ENCODE measurements at places on chromosomes 5 and 9.

DNA sequence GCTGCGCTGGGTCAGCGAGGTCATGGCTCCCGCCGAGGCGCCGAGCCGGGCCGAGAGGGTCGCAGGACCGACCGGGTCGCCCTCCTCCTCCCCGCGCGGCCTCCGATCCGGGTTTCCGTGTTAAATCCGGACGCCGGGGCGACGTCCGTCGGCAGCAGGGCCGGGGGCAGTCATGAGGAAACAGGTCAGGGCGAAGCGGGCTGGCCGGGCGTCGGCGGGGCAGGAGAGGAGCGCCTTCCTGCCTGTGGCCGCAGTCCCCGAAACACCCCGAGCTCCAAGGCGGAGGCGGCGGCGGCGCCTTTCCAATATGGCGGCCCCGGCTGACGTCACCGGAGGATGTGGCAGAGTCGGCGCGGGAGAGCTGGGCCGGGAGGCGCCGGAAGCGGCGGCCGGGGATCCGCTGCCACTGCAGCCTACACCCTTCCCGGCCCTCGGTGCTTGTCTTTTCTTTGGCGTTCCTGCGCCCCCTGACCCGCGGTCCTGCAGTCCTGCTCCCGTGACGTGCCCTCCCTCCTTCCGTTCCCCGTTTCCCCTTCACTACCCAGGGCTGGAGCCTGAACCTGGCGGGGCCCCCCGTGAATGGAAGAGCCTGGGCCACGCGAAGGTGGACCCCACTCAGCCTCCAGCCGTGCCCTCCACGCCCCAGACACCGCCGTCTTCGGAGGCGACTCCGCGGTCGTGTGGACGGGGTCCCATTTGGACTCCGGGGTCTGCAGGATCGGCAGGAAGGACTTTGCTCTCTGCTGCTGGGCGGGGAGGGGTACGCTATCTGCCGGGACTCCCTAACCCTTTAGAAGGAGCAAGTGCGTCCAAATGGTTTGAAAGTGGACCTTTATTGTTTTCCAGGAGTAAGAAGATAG is at the start of gene GOLPH3:
GOLPH3 (minus strand) TSS at position 309 of the 860 bp plus-strand sequence; CDS start at position 24, 285 bp downstream.
- DNase-seq: peak; percentile 90

DNA sequence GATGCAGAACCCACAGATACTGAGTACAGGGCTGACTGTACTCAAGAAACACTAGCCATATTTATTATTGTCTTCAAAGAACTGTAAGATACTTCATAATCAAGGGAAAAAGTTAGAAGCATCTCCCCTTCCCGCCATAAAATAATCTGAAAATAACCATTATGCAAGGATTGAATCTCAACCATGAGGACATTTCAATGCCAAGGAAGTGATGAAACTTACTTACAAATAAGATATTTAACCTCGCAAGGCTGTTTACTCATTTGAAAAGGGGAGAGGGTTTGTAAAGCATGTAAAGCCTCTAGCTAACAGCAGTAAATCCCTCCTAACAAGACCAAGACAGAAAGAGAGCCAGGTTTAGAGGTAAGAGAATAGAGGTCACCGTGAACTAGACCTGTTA is 6.3 kb downstream of the MYO10 start:
- DNase-seq: no peak

- DNase-seq: no peak
Observed at GRCh38 chr9:86672966-86673365, 274.3 kb downstream of the GAS1 start.

DNA sequence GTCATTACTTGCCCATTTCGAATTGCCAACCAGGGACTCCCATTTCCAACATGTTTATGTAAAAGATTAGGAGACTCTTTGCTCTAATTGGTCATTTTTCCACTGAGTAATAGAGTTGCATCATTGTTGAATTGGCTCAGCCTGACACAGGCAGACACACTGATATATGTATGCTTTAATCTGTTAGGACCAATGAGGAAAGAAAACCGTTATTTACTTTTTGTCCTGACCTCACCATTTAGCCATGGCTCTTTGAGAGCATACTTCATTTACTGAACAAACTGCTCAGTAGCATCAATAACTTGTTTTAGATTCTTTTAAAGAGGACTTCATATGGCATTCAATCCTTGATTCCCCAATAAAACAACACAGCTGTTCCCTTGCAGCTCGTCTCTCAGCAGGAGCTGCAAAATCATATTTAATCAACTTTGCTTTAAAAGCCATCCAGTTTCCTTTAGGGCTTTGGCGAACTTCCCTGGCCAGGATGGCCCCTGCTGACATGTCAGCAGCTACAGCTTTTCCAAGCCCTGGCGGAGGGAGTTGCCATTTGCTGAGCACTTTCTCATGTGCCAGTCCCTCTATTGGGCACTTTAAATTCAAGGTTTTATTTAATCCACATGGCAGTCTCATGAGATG is 251.5 kb upstream of the TNC start:
- no peak for DNase-seq

DNA sequence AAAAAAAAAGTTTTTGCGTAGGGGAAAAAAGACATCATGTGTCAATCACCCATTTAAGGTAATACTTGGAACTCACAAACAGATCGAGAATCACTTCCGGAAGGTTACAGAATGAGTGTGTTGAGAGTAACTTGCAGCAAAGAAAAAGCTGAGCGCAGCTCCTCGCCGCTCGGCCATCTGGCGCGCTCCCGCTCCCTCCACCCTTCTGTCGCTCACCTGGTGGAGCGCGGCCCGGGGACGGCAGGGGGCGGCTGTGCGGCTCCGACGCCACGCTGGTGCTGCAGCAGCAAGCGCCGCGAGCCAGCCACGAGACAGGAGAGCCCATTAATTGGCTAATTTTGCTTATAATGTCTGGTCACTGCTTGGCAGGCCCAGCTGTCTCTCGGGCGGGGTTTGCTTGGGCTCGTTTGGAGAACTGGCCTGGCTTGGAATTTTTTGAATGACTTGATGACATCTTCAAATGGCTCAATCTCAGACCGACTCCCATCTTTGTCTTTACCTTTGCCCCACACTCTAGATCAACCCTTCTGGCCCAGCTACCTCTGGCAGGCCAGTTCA is 601.8 kb downstream of the CCDC171 start:
- peak; percentile 28 for DNase-seq

GRCh38 chr5:142748568-142749249 is 21.5 kb upstream of the ARHGAP26 start:
- DNase-seq: peak; percentile 24

DNA sequence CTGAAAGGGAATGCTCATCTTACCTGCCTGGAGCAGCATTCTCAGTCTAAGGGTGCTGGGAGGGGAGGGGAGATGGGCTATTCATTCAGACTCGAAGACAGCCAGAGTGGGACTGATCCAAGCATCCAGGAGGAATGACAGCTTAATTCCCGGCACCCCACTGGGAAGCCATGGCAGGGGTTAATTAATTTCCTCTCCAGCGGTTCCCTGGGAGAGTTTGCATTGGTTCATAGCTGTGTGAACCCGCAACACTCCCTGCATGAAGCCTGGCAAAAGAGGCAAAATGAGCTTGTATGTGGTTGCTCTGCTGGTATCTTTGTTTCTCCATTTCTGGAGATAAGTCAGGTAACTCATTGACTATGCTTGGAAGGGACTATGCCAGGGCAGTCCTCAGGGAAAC is 401.0 kb upstream of the SLC24A2 start:
- no peak for DNase-seq

DNA sequence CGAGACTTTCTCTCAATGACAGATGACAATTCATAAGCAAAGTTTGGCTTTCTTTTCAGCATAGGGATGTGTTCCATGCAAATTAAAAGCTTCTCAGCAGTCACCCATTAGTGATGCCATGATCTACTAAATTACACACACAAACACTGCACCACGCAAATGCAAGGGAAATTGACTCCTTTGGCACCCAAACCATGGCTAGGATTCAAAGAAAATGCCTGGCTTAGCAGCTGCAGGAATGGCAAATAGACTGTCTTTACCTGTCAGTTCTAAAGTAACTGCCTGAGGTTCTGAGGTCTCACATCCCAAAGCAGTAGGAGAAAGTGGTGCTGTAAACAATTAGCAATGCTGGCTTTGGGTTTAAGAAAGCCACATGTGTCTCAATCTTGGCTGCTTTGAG is 108.6 kb upstream of the ATP10B start:
- DNase-seq: no peak

GRCh38 chr9:113254991-113255390 is 20.4 kb downstream of the CDC26 start:
- DNase-seq: no peak

DNA sequence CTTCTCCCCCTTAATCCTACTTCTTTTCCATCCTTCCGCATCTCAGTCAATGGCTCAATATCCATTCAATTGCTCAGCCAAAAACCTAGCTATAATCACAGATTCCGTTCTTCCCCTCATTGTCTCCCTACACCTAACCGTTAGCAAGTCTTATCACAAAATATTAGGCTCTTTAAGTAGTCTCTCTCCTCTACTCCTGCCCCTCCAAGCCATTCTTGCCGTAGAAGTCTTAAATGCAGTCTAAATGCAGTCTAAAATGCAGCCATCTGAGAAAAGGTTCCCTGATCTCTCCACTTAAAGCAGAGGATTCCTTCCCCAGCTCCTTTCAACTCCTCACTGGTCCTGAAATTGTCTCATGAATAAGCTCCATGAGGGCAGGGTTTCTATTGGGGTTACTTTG is 57.8 kb downstream of the ELL2 start:
- no peak for DNase-seq

DNA sequence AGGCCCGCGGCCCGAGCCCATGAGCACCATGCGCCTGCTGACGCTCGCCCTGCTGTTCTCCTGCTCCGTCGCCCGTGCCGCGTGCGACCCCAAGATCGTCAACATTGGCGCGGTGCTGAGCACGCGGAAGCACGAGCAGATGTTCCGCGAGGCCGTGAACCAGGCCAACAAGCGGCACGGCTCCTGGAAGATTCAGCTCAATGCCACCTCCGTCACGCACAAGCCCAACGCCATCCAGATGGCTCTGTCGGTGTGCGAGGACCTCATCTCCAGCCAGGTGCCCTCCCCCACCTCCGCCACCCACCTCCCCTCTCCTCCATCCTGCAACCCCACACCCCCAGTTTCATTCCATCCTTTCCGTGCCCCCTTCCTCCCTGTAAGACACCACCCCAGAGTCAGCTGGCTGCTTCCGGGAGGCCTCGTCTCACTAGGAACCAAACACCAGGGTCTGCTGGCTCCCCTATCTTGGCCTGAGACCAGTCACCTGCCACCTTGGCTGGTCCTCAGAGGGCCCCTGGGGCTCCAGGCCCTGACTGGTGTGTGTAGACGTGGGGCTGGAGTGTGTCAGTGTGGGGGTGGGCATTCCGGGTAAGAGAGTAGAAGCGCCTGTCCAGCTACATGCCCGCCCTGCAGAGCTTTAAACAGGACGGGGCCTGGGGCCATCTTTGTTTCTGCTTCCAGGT is 655 bp downstream of the GRIN1 start:
- no peak for DNase-seq

DNA sequence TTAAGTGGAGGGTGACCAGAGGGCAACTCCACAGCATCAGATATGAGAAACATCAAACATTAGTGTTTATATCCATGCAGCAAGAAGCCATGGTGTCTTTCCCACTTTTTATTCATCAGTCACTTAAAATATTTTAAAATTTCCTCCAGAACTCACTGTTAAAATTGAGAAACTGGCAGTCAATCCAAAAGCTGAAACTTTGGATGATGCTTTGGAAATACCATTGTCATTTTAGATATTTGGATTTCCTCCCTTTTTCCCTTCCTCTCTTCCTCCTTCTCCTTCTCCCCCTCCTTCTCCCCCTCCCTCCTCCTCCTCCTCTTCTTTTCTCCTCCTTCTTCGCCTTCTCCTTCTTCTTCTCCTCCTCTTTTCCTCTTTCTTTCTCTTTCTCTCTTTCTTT is 33.1 kb upstream of the NTRK2 start:
- DNase-seq: no peak

DNA sequence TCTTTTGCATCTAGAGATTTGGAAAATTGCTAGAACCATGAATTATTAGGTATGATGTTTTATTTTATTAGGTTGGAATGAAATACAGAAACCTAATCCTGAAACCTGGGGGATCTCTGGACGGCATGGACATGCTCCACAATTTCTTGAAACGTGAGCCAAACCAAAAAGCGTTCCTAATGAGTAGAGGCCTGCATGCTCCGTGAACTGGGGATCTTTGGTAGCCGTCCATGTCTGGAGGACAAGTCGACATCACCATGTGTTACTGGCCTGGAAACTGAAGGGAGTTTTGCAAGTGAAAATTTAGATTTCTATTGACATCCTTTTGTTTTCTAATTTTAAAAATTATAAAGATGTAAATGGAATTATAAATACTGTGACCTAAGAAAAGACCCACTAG is 100.7 kb downstream of the NLN start:
- no peak for DNase-seq

DNA sequence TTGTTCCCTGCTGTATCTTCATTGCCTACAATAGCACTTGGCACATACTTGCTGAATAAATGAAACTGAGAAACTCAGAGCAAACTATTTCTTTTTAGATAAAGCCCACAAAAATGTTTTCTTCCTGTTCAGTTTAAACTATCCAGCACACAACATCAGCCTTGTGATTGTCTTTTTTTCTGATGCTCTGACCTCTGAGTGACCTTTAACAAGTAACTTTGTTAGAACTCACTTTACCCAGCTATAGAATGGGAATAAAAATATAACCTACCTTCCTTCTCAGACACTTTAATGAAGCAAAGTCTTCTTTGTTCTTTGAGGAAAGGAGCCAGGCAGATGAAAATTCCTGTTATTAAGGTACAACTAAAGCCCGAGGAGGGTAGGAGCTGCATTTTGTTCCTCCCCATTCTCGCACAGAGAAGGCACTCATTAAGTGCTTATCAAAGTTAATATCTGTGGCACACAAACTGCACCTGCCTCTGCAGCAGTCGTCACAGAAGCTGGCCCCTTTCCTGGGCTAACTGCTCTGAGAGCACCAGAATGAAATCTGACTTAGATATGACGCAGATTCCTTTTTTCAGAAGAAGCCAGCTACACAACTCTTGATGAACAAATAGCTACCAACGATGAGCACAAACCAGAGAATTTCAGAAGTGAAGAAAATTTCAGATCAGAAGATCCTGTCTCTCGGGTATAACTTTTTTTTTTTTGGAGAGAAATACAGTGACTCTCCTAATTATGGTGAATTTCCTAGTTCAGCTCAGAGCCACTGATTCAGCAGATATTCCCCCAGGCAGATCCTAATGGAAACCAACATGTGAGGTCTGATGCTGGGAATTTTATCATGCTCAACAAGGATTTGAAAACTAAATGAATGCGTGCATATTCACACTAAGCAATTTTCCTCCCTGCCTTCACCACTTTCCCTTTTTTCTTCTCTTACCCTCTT is 31.0 kb upstream of the NR3C1 start:
- no peak for DNase-seq

GRCh38 chr9:76034049-76034448 is 143.6 kb downstream of the PCSK5 start:
- no peak for DNase-seq

- DNase-seq: no peak
Observed at GRCh38 chr9:105883847-105884246, 189.5 kb downstream of the TMEM38B start.

DNA sequence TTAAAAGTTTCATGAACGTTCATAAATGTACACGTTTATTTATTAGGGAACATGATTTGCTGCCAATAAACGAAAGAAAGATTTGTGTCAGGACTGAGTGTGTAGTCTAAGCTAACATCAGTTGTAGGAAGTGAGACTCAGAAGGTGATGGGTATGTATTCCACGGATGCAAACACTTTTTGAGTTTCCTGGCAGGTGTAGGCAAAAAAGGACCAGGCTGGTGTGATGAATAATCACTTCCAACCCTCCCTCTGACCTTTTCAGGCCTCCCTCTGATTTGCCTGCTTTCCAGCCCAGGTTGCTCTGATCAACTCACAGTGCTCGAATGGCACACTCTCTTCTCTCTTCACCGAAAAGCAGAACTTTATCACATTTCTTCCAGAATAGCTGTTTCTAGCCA is 51.8 kb downstream of the BASP1 start:
- no peak for DNase-seq

Data from stimulated activated CD8-positive, alpha-beta memory T cell treated with anti-CD3 and anti-CD28 coated beads, Interleukin-7, amount 100 ng/mL, for 4 hours (primary cell).